ENCODE measurements at places on chromosomes 5 and 9.

GRCh38 chr9:94760660-94761059 is 34.2 kb downstream of the AOPEP start:
- H3K36me3 ChIP-seq = peaks cover 2% of the 10 kb centered on the region
- peaks cover 6% of the 10 kb centered on the region for H3K4me1 ChIP-seq
- H3K27ac ChIP-seq = no peak overlapping the region
- H3K27me3 ChIP-seq = no peaks in the 10 kb centered on the region
- DNase-seq = no peak

- peaks cover 39% of the 10 kb centered on the region for H3K36me3 ChIP-seq
- H3K27ac ChIP-seq = no peak overlapping the region
- peaks cover 34% of the 10 kb centered on the region for H3K4me1 ChIP-seq
These were observed 51.1 kb downstream of the RICTOR start for GRCh38 chr5:39023121-39023520.

DNA sequence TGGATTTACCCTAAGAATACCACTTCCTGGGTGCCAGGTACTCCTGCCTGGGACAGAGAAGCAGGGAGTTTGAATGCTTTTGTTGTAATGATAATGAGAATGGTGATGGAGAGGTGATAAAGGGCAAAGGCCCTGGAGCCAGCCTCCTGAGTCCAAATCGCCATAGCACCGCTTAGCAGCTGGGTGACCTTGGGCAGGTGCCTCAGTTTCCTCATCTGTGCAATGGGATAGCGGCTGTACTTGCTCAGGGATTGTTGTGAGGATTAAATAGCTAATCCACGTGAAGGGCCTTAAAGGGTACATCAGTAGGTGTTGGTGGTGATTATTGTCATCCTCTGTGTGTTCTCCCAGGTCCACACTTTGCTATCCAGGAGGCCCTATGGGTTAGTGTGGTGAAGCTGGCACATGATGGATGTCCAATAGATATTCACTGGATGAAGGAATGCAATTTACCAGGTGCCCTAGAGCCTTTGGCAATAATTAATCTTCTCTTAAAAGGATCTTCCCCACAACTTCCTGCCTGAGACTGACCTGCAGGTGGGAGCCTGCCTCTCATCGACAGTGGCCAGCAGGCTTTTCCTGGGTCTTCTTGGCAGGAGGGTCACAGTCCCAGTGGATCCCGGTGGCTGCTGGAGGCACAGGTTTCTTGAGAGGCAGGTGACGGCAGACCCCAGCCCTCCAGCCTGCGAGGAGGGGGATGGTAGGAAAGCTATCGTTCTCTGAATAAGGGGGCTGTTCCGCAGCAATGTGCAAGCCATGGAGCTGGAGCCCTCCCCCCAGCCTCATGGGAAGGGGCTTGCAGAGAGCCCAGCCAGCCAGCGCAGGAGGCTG is 160.2 kb downstream of the MACROH2A1 start:
- no peak for DNase-seq
- no peaks in the 10 kb centered on the region for H3K4me1 ChIP-seq
- peaks cover 2% of the 10 kb centered on the region for H3K27me3 ChIP-seq
- H3K4me3 ChIP-seq = no peak overlapping the region
- no peaks in the 10 kb centered on the region for H3K36me3 ChIP-seq
- H3K27ac ChIP-seq = no peak overlapping the region

DNA sequence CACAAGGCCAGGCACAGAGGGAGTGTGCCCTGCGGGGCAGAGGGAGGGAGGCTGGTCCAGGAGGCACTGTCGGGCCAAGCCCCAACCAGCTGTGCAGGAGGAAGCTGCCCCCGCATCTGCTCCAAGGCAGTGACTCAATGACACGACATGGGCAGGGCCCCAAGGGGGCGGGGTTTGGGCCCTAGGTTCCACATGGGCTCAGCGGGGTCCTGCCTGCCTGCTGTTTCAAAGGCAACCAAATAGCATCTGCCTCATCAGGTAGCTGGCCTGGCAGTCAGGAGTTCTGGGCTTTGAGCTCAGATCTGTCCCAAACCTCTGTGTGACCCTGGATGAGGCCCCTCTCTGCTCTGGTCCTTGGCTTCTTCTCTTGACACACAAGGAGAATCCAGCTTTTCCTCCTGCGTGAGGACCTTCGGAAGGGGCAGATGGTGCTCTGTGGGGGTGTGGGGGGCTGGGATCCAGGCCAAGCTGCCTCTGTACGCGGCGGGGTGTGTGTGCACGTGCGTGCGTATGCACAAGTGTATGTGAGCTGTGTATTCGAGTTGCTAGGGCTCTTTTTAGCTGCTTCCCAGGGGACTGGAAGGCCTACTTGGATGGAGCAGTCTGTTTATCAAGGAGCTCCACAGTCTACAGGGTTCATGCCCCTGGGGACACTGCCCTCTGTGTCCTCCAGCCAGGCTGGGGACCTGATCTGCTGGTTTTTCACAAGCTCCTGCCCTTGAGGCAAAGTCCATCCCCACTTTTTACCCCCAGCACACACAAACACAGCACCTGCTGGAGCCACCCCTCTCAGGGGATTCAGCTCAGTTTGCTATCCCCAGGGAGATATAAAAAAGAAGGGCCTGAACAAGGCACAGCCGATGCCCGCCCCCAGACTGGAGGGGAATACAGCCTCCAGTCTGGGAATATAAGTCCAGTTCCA is 138.9 kb downstream of the RGS3 start:
- H3K27me3 ChIP-seq = no peaks in the 10 kb centered on the region
- DNase-seq = no peak
- no peak overlapping the region for H3K27ac ChIP-seq
- H3K4me1 ChIP-seq = peaks cover 5% of the 10 kb centered on the region
- no peak overlapping the region for H3K4me3 ChIP-seq
- peaks cover 8% of the 10 kb centered on the region for H3K36me3 ChIP-seq

DNA sequence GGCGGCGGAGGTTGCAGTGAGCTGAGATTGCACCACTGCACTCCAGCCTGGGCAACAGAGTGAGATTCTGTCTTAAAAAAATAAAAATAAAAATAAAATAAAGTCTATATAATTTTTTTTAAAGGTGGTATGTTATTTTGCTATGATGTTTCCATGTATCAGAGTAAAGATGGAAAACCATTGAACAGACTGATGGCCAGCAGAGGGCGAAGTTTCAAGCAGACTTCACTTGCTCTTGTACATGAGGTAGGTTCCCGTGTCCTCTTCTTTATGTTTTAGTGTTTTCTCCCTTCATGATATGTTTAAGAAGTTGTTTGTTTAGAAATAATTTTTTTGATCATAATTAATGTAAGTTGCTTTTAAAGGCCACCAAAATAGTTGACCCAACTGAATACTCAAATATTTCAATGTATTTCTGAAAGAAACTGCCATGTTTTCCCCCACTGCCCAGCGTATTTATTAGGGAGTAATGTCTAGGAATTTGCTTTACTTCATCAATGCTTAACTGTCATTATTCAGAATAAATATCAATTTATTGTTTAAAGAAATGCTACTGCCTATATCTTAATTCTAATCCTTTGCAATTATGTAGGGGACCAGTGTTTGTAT is 146.4 kb downstream of the HACD4 start:
- H3K27me3 ChIP-seq = no peaks in the 10 kb centered on the region
- DNase-seq = peak; percentile 12
- no peak overlapping the region for H3K4me3 ChIP-seq
- no peak overlapping the region for H3K27ac ChIP-seq
- no peaks in the 10 kb centered on the region for H3K4me1 ChIP-seq

- H3K27ac ChIP-seq = no peak overlapping the region
- no peak overlapping the region for H3K4me3 ChIP-seq
- no peaks in the 10 kb centered on the region for H3K36me3 ChIP-seq
- peaks cover 10% of the 10 kb centered on the region for H3K27me3 ChIP-seq
These were observed 18.5 kb downstream of the COL15A1 start for GRCh38 chr9:98962181-98962560.

DNA sequence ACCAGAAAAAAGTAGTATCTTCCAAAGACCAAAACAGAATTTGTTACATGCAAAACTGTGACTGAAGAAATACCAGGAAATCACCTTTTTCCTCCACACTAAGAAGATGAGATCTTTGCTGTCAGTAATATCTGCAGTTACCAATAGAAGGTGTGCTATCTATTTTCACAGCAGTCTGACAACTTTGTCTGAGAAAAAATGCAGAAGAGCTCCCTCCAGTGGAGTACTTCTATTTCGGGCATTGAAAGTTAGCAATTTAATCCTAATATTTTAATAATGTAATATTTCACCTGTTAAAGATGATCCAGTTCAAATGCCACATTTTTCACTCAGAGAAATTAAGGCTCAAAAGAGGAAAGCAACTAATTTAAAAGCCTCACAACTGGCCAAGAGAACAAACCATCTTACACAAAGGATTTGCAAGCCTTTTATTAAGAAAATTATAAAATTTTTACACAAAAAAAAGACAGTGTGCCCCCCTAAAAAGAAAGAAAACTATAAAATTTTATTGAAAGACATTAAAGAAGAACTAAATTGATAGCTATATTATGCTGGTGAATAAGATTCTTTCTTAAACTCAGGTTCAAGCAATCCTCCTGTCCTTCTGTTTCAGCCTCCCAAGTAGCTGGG is 50.6 kb downstream of the DEPDC1B start:
- H3K27me3 ChIP-seq = no peaks in the 10 kb centered on the region
- peaks cover 4% of the 10 kb centered on the region for H3K36me3 ChIP-seq
- H3K27ac ChIP-seq = no peak overlapping the region
- H3K4me3 ChIP-seq = no peak overlapping the region
- H3K4me1 ChIP-seq = no peaks in the 10 kb centered on the region

GRCh38 chr5:45189481-45189880 is 380.7 kb downstream of the MRPS30 start:
- H3K4me1 ChIP-seq = no peaks in the 10 kb centered on the region
- H3K27ac ChIP-seq = no peak overlapping the region
- H3K4me3 ChIP-seq = no peak overlapping the region
- H3K27me3 ChIP-seq = no peaks in the 10 kb centered on the region

GRCh38 chr9:23412046-23412445 is 414.0 kb downstream of the ELAVL2 start:
- H3K27ac ChIP-seq = no peak overlapping the region
- H3K4me1 ChIP-seq = no peaks in the 10 kb centered on the region
- DNase-seq = no peak
- H3K27me3 ChIP-seq = no peaks in the 10 kb centered on the region
- H3K4me3 ChIP-seq = no peak overlapping the region

DNA sequence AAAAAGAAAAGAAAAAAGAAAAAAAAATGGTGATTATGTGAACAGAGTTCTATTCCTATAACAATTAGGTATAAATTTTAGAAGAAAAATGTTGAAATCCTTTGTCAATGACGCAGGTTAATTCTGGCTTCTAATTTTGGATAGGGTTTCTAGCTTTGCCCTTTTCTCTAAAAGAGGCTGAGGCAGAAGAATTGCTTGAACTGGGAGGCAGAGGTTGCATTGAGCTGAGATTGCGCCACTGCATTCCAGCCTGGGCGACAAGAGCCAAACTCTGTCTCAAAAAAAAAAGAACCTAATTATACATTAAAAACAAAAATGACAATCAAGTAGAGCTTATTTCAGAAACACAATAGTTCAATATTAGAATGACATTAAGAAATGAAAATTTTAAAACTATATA is 2.9 kb downstream of the STXBP1 start:
- H3K36me3 ChIP-seq = no peaks in the 10 kb centered on the region
- peaks cover 20% of the 10 kb centered on the region for H3K4me1 ChIP-seq
- no peak overlapping the region for H3K4me3 ChIP-seq
- no peak overlapping the region for H3K27ac ChIP-seq
- H3K27me3 ChIP-seq = peaks cover 31% of the 10 kb centered on the region

- H3K27me3 ChIP-seq = no peaks in the 10 kb centered on the region
- peak overlapping the region; percentile 96 for H3K27ac ChIP-seq
- peaks cover 19% of the 10 kb centered on the region for H3K36me3 ChIP-seq
These were observed 1.5 kb upstream of the IL7R start for GRCh38 chr5:35855187-35855586.

DNA sequence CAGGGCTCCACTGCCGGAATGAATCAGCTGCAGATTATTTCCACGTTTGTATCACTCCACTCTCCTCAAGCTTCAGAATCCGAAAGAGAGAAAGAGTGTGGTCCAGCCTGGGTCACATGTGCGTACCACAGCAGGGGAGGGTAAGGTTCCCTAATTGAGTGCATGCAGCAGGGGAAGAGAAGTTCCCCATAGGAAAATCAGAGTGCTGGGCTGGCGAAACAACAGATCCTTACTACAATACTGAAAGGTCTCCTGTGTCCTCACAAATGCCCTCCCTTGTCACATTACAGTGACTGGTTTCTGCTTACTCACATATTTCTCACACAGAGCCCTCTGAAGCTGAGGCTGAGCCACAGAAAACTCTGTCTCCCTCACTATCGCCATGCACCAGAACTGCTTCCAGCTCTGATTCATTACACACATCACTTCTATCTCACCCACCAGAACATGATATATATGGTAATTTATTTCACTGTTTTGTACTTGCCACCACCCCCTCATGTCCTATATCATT is 532.2 kb upstream of the TUSC1 start:
- H3K4me3 ChIP-seq = no peak overlapping the region
- H3K27ac ChIP-seq = no peak overlapping the region
- DNase-seq = no peak

- H3K4me1 ChIP-seq = no peaks in the 10 kb centered on the region
- no peaks in the 10 kb centered on the region for H3K27me3 ChIP-seq
- H3K27ac ChIP-seq = no peak overlapping the region
- no peak overlapping the region for H3K4me3 ChIP-seq
- no peaks in the 10 kb centered on the region for H3K36me3 ChIP-seq
- peak; percentile 2 for DNase-seq
These were observed 67.0 kb upstream of the DPYSL3 start for GRCh38 chr5:147576646-147577535.

DNA sequence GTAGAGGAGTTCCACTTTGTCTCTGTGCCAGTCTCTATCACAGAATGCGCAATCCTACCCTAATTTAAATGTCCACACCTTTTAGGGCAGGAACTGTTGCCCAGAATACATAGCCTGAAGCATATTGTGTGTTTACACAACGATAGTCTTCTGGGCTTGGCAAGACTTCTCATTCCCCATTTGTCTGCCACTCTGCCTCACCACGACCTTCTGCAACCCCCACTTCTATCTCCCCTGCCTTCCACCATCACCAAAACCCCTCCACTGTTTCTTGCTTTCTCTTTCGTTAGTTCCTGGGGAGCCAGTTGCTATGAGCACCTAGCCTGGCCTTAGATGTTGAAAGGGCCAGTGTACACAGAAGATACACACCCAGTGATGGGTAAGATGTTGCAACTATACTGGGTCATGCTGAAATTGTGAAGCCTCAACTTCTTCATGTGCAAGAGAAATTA is 883 bp upstream of the RNF145 start:
- no peak for DNase-seq
- H3K36me3 ChIP-seq = peaks cover 23% of the 10 kb centered on the region
- peak overlapping the region; percentile 92 for H3K27ac ChIP-seq
- H3K27me3 ChIP-seq = peaks cover 4% of the 10 kb centered on the region

GRCh38 chr9:4574657-4575243 is 84.5 kb downstream of the SLC1A1 start:
- peaks cover 32% of the 10 kb centered on the region for H3K4me1 ChIP-seq
- no peak overlapping the region for H3K4me3 ChIP-seq
- H3K27ac ChIP-seq = no peak overlapping the region
- no peaks in the 10 kb centered on the region for H3K36me3 ChIP-seq

GRCh38 chr5:173741729-173742431 is 125.4 kb upstream of the BOD1 start:
- H3K27me3 ChIP-seq = peaks cover 4% of the 10 kb centered on the region
- H3K36me3 ChIP-seq = no peaks in the 10 kb centered on the region
- no peak for DNase-seq
- no peaks in the 10 kb centered on the region for H3K4me1 ChIP-seq
- no peak overlapping the region for H3K4me3 ChIP-seq

- no peaks in the 10 kb centered on the region for H3K27me3 ChIP-seq
- peaks cover 76% of the 10 kb centered on the region for H3K36me3 ChIP-seq
- H3K4me1 ChIP-seq = peaks cover 89% of the 10 kb centered on the region
These were observed 44.8 kb downstream of the RCL1 start for GRCh38 chr9:4837261-4838188.

GRCh38 chr5:180259260-180259611 is 32.6 kb downstream of the MAPK9 start:
- no peak for DNase-seq
- H3K4me1 ChIP-seq = no peaks in the 10 kb centered on the region
- H3K27ac ChIP-seq = no peak overlapping the region

GRCh38 chr5:95743232-95743631 is 12.1 kb downstream of the RHOBTB3 start:
- H3K27ac ChIP-seq = no peak overlapping the region
- no peak for DNase-seq
- no peaks in the 10 kb centered on the region for H3K36me3 ChIP-seq

Measured in activated T-helper 1 cell treated with anti-CD3 and anti-CD28 coated beads, Interleukin-12 subunit alpha, Interleukin-12 subunit beta, Interleukin-2, Interleukin-4 antibody, amounts not matched to agents 30 ng/mL and 10 ng/mL and 1 ng/mL, durations not matched to agents 14 hours and 24 hours and 36 hours (primary cell).